Activated CD4-positive, alpha-beta memory T cell treated with anti-CD3 and anti-CD28 coated beads for 36 hours (primary cell): ENCODE measurements at places on chromosomes 12 and 14. TPM values are rescaled to one million over a fixed set of nuclear protein-coding genes. Genes with fewer than 3 reads are reported as not detected.

The CLEC7A gene
- total RNA-seq, result not detected

The KRT78 gene
- total RNA-seq, result not detected

The CATSPERB gene
- total RNA-seq, result 0.65 TPM

The DIO2 gene
- not detected for total RNA-seq

The PTCSC3 gene
- total RNA-seq, result not detected

DNA sequence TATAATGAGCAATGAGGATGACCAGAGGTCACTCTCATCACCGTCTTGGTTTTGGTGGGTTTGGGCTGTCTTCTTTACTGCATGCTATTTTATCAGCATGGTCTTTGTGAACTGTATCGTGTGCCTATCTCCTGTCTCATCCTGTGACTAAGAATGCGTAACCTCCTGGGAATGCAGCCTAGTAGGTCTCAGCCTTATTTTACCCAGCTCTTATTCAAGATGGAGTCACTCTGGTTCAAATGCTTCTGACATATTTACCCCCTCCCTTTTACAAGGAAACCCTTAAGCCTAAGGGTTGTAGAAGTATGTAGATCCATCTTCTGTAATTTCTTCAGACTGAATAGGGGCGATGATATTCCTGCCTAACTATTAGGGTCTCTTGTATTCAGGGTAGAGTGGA lies 8.4 kb downstream of the IFI27L1 start:
- DNase-seq, result no peak

GRCh38 chr14:66022526-66022925 lies 463.6 kb upstream of the CCDC196 start:
- no peak for DNase-seq

DNA sequence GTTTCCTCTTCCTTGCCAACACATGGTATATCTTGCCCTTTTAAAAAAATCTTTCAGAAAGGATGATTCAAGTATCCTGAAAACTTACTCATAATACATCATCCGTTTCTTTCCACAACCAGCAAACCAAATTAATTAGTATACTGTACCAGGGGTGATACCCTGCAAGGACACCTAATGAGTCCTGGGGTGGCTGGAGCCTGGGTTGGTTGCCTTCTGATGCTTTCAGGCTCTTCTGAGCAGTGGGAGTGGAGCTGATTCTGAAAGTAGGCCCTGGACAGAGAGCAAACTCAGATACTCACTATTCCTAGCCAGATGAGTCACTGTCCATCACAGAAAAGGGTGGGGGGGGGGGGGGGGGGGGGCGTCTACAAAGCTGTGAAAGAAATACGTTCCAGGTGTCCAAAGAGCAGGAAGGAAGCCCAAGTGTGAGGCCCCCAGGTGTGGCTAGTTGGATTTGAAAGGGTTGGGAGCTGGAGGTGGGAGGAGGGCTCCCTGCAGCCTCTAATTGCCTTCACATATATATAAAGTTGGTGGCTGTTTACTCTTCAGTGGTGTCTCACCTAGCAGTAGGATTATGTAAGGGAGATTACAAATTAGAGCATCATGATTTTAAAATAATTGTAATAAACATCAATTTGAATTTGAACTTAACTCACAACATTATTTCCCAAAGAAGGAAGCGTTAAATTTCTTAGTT lies 36.5 kb downstream of the FBXO33 start:
- peak; percentile 30 for DNase-seq

DNA sequence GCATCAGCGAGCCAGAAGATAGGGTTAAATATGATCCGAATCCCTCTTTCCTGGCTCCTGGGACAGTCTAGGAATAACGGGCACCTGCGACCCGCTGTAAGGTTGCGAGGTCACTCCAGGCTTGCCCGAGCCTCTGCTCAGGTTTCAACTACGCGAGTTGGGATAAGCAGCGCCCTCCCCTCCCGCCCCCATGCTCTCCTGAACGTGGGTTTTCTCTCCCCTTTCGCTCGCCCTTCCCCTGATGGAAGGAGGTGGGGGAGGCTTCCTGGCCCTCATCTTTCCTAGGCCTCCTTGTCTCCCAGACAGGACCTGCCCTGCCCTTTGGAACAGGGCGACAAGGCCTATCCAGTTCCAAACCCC lies 753 bp upstream of the ATP5MC2 start:
- DNase-seq, result peak; percentile 36

DNA sequence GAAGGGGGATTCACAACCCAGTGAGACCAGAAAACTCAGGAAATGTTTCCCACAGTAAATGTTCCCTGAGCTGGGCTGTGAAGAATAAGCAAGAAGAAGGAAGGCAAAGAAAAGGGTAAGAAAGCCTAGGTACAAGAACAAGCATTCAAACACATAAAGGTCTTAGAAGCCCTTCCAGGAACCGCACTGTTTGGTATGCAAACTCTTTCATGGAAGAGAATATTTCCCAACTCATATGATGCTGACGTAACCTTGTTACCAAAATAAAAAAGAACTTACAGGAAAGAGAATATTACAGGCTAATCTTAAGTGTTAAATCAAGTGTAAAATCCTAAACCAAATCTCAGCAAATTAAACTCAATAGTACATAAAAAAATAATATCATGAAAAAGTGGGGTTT lies 23.6 kb downstream of the MED6 start:
- DNase-seq, result no peak

DNA sequence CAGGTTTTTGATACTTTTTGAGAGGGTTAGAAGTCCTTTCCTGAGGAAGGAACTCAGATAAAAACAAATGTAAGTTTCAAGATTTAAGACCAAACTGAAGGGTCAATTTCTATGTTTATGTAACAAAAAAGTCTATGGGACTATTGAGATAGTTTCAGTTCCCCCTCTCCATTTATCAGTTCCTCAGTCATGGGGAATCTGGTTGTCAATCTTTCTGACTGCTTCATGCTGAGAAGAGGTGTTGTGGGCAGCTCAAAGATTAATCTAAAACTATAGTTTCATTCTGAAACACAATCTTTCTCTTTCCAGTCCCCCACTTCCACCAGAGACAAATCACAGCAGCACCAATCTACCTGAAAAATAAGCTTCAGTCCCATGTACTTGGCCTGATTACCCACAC lies 93.7 kb downstream of the KCNMB4 start:
- no peak for DNase-seq

- no peak for DNase-seq
These were observed 26.6 kb upstream of the LIMA1 start for GRCh38 chr12:50309950-50310349.

GRCh38 chr12:114799574-114800487 lies 115.9 kb upstream of the TBX3 start:
- DNase-seq, result no peak

GRCh38 chr12:56941299-56942017 lies 7.2 kb upstream of the SDR9C7 start:
- no peak for DNase-seq

GRCh38 chr12:14896521-14897169 lies 11.0 kb upstream of the MGP start:
- DNase-seq, result no peak

DNA sequence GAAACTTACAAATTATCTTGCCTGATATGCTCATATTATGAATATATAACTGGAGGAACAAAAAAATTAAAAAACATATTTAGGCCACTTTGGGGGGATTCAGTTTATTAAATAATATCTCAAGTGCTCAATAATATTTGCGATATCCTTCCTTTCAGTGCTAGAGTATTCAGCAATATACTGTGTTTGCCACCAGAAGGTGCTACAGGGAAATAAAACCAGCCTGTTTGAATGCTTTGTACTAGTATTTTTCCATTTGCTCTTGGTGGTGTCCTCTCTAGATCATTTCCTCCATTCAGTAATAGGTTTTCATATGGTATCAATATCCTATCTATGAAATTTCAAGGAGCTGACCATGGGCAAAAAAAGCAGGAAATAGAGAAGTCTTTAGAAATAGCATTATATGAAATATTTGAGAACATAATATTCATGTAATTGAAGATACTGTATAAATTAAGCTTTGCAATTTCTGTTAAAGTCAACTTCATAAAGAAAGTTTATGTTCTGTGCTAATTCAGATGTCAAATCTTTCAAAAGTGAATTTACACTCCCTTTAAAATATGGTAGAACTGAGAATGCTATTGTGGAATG lies 106.2 kb upstream of the NAV3 start:
- no peak for DNase-seq

DNA sequence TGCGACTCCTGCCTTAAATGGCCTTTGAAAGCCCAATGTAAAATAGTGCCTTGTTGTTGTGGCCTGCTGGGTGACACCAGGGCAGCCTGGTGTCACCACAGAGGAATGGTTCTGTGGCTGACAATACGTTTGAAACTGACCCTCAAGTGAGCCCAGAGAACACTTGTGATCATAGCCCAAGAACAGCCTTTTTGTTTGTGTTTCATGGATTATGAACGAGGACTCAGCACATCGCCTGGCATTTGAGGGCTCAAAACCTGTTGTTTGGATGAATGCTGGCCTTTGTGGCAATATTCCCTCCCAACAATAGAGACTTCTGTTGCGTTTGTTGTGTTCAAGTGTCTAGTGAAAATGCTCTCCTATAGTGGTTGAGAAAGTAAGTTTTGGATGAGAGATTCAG lies 48.5 kb downstream of the TSPAN9 start:
- DNase-seq, result no peak
